ENCODE measurements at places on chromosomes 6 and 20.

GRCh38 chr6:117169781-117170281 lies 95.5 kb upstream of the VGLL2 start:
- no peak for DNase-seq

GRCh38 chr6:135546206-135546605 lies 48.7 kb upstream of the AHI1 start:
- DNase-seq = no peak

DNA sequence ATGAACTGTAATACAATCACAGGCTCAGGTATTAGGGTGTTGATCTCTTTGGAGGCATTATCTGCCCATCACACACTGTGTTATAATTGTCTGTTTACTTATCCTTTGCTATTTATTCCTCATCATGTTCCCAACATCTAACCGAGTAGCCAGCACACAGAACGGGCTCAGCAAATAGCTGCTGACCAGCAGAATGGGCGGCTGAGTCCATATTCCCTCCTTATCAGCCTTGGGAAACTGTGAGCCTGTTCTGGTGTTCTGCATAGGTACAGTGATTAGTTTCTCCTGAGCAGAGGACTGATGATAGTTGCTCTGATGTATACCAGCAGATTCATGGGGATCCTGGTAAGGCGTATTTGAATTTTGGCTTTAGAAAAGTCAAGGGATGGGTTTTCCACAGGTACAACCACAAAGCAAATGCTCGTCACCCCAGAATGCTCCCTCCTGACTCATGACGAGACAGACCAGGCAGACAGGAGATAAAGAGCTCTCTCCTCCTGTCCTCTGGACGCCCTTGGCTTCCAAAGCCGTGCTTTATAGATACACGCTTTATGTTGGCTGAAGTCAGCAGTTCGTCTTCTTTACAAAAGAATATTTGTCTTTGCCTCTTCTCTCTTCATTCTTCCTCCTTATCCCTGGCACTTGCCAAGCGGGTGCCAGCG lies 166.7 kb downstream of the TTLL2 start:
- DNase-seq = no peak

GRCh38 chr6:56714982-56715456 lies 72.3 kb upstream of the DST start:
- DNase-seq = no peak

DNA sequence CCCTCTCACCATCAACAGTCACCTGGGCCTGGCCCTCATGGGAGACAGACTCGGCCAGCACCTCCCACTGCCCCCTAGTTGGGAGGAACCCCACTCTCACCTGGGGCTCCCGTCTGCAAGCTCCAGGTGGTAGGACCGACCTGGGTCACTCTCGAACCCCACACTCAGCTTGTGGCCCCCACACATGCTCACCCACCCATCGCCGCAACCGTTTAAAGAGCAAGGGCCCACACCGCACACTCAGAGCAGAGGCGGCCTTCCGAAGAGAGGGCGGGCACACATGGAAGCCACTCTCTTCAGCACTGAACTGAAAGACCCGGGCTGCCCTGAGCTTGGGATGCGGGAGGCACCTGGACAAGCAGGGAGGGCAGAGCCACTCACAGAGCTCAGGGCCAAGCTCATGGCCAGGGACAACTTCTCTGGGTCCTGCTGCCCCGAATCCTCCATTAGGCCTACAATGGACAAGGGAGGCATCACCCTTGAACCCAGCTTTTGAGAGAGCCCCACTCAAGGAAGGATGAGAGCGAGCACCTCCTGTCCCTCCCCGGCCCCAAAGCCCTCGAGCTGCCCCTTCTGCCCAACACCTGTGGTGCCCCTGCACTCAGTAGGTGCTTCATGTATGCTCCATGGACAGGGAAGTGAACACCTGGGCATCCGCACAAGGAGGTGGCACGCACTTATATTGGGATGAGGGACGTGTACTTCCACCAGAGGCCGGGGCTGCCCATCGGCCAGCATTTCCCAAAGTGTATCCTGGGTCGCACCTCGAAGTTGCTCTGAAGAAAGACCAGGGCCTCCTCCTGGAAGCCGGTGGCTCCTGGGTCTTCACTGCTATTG lies 50.4 kb downstream of the YTHDF1 start:
- no peak for DNase-seq

DNA sequence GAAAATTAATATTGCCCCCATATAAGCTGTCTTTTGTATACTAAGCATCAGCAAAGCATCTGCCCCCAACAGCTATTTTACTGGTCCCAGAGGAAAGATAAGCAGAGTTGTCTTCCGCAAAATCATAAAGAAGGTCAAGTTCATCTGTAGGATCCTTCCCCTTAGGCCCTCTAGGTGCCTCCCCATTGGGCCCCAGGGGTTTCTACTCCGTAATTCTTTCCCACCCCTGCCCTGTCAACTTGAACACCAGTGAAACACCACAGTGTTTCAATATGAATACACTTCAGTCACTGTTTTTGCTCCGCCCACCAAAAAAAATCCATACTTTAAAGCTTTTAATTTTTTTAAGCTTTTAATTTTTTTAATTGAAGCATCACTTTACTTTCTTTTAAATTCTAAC lies 159.2 kb downstream of the ATXN1 start:
- DNase-seq = no peak

- no peak for DNase-seq
Measured at GRCh38 chr6:144319211-144319610, 34.1 kb downstream of the UTRN start.

DNA sequence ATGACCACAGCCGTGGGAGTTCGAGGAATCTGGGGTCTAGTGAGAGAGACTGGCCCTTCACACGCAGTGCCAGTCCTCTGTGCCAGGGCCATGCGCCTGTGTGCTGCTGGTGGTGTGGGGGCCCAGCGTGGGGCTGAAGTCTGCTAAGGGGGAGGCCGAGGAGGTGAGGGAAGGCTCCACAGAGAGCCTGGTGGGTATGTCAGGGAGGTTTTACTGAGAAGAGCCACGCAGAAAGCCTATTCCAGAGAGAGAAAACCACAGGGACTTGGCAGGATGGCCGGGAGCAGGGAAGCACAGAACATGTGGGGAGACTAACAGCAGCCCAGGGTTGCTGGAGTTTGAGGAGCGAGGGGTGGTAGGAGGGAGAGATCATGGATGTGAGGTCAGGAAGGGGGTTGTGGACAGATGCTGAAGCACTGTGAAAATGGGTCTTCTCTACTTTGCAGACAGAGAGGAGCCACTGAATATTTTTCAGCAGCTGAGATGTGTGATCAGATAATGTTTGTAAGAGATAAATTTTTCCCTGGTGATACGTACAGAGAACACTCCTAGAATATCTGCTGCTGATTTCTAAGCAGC lies 35.3 kb downstream of the DUSP22 start:
- no peak for DNase-seq

- no peak for DNase-seq
Measured at GRCh38 chr6:103114582-103114981, 1721.1 kb downstream of the GRIK2 start.

- no peak for DNase-seq
Measured at GRCh38 chr20:64108731-64109681, 1.6 kb upstream of the NPBWR2 start.

DNA sequence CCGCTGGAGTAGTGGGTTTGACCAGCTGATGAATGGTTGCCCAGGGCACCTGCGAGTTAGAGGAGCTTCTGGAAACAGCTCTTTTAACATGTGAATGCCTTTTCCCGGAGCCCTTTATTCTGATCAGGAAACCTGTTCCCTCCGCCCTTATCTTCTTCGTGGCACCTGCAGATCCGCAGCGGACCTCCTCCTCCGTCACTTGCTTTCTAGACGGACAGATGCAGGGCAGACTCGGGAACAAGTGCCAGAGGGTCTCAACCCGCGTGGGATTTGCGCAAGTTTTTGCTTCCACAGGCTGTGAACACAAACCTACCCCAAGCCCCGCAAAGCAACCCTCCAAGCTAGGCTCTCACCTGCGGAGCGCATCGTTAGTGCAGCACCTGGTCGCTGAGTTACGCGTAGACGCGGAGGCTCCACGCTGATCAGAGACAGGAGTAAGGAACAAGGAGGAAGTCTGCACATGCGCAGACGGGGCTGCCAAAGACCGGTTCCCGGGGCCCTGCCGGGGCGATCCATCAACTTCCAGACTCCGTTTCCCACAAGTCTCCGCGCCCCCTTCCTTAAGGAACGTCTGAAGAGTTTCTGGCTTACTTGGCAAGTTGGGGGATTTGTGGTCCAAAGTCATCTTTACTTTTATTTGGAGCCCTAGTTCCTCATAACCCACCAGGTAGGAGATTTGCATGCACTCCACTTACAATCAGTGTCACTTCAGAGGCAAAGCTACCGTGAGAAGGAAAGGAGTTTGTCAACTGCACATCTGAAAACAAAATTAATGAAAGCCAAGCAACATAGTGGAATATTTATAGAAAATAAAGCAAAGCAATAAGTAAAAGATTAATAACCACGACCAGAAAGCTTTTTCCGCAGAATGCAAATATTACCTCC lies 52.7 kb upstream of the ELMO2 start:
- DNase-seq = no peak

DNA sequence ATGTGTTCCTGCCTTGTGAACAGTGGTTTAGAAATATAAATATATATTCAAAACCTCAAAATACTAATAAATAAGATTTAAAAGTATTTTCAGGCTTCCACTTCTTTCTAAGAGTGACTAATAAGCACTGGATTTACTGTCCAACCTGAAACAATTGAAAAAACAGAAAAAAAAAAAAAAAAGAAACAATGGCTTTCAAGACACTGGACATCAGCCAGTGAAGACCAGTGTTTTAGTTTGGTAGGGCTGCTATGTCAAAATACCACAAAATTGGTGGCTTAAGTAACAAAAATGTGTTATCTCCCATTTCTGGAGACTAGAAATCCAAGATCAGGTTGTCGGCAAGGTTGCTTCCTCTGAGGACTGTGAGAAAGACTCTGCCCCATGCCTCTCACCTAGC lies 101.4 kb upstream of the PDE7B start:
- no peak for DNase-seq

DNA sequence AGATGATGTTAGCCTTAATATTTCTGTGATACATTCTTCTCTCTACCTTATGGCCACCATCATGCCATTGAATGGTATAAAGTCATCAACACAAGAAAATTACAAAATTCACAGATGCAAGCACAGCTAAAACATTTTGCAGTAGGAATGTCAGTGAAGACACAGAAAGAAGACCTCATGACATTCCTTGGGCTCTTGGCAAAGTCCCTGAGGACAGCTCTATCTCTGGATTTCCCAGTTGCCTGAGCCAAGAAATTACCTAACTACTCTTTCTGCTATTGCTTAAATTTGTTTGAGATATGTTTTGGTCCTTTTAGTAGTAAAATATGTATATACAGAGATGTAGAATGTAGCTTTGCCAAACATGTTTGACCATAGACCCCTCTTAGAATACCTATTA lies 201.0 kb upstream of the STXBP5 start:
- no peak for DNase-seq

GRCh38 chr6:15403094-15403755 lies 157.4 kb downstream of the JARID2 start:
- no peak for DNase-seq

DNA sequence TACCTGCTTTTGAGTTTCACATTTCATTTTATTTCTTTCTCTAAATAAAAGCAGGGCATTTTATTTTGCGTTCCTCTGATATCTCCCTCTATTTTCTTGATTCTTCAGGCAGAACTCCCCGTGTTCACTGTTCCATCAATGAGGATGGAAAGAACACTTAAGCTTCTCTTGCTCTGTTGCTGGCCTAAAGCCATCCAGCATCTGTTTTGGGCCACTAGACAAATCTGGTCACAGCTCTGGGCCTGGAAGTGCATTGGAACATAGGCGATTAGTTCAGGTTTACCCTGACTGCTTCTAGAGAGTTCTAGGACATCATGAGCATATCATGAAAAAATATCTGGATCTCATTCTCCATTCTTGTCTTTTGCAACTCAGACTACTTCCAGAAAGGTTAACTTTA lies 611.2 kb downstream of the UTRN start:
- DNase-seq = no peak

DNA sequence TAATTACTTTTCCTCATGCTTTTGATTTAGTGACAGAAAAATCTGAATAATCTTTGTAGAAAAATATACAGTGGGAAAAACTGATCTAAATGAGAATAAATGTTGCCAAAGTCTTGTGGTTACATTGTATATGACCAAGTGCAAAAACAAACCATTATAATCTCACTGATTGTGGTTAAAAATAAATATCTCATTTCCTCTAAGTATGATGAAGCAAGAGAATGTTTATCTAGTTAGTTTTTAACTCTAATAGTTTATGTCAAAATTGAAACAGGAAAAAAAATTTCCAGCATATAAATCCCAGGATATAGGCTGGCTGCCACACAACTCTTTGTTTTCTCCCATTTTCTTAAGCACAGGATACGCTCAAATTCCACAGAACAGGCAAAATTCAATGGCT lies 392.7 kb upstream of the ID4 start:
- DNase-seq = no peak

DNA sequence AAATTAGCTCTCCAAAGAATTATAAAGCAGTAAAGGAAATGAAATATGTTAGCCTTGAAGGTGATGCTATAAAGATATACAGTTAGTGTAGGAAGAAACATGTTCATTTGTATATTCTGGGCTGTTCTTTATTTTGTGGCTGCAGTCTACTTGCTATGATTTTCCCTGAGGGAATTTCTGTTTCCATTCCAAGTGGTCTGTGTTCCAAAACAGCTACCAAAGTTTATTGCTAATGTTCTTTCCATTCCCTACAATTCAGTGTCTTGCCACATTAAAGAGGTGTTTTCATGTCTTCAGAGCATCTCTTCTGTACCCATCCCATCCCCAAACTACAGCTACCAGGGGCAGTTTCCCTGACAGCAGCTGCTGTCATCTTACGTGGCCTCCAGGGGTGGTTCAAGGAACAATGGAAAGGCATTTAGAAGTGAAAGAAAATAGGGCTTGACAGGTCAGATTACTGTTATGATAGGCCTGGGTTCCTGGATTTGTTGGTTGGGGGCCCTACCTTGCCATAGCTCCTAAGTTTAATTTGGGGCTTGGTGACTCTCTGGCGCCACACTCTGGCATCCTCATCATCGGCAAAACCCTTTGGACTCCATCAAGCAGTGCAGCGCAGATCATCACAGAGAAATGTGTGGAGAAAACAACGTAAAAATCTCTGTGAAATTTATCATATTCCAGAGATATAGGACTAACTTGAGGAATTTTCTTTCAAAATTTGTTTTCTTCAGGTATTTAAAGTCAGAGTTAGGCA lies 33.8 kb upstream of the AIG1 start:
- DNase-seq = peak; percentile 26

DNA sequence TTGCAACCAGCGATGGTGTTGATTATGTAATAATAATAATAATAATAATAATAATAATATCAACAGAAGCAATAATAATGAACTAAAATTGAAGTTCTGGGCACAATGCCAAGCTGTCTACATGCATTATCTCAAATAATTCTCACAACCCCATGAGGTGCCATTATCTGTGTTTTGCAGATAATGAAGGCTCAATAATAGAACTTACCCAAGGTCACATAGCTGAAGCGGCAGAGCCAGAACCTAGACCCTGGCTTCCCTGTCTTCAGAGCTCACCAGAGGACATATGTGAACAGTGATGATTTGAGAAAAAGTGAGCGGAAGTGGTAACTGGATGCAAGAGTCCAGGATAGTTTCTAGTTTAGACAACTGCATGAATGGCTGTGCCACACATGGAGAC lies 91.0 kb downstream of the HIVEP1 start:
- no peak for DNase-seq

- no peak for DNase-seq
Measured at GRCh38 chr6:124887872-124888580, 74.2 kb upstream of the RNF217 start.
